ENCODE measurements at places on chromosomes 6 and 20. TPM values are rescaled to one million over a fixed set of nuclear protein-coding genes. Genes with fewer than 3 reads are reported as not detected.
A peak's percentile ranks its signal among the peaks of the same experiment; 100 is the strongest.

- no peak for DNase-seq
Observed at GRCh38 chr6:45698046-45698445, 317.6 kb downstream of the CLIC5 start.

DNA sequence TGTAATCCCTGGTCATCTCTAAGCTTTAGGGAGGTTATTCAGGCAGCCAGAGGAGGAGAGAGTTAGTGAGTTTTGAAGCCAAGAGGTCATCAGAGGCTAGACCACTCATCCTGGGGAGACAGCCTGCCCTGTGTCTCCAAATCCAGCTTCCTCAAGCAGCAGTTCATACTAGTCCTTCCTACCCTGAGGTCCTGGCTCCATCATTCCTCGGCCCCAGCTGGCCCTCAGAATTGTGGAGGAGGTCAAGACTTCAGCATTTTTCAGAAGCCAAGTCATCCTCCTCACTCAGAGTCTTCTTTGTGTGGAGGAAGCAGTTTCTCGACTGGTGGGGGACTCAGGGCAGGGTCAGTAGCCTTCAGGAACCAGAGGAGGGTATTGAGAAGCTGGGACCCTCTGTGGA, 12.4 kb upstream of the KIAA1755 start:
- DNase-seq = no peak

DNA sequence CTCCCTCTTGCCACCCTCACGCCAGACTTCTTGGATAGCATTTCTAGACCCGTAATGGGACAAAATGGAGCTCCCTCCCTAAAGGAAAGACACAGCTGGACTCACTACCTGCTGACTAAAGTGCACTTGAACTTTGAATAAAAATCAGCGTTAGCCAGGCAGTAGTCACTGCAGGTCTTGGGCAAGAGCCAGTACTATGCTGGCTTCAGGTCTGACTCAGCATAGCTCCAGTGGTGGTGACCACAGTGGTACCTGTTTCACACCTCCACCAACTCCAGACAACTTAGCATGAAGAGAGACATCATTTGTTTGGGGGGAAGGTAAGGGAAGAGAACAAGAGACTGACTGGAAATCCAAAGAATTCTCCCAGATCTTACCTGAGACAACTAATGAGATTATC, 906.8 kb downstream of the GRIK2 start:
- no peak for DNase-seq

GRCh38 chr6:14596410-14596809, 478.8 kb downstream of the CD83 start:
- no peak for DNase-seq

GRCh38 chr6:56984361-56984760, 29.5 kb downstream of the BEND6 start:
- no peak for DNase-seq

GRCh38 chr20:14711652-14712051, 374.2 kb upstream of the FLRT3 start:
- DNase-seq = no peak

- DNase-seq = no peak
Observed at GRCh38 chr6:163338671-163339405, 75.7 kb upstream of the QKI start.

DNA sequence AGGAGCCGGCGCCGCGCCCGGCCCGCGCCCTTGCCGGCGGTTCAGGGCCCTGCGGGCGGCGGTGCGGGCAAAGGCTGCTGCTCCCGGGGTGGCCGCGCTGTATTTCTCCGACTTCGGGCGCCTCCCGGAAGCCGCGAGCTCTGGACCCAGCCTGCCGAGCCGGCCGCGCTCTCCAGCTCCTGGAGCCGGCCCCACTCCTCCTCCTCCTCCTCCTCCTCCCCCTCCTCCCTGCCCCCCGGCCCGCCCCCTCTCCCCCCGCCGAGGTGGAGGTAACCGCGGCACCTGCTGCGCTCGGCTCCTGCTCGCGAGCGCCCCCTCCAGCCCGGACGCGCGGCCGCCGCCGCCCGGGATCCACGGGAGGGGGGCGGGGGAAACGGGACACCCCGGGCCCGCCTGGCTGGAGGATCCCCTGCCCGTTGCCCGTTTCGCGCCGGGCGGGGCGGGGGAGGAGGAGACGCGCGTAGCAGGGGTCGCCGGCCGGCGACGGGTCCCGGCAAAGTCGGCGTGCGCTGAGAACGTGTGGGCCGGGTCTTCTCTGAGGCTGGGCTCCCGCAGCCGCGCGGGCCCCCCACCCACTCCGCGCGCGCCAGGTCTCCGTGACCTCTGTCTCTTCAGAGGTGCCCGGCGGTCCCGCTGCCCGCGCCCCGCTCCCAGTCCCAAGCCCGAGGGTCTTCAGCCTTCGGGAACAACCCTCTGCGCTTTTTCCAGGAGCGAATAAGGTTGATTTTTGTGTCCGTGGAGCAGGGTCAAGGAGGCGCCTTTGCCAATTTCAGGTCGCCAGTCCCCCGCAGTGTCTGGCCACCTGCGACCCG, at the start of gene SLC22A23:
TSS of gene SLC22A23 (minus strand) at position 153 of the 812 bp plus-strand sequence. CDS start 491 bp downstream, outside the sequence.
- peak; percentile 76 for DNase-seq

DNA sequence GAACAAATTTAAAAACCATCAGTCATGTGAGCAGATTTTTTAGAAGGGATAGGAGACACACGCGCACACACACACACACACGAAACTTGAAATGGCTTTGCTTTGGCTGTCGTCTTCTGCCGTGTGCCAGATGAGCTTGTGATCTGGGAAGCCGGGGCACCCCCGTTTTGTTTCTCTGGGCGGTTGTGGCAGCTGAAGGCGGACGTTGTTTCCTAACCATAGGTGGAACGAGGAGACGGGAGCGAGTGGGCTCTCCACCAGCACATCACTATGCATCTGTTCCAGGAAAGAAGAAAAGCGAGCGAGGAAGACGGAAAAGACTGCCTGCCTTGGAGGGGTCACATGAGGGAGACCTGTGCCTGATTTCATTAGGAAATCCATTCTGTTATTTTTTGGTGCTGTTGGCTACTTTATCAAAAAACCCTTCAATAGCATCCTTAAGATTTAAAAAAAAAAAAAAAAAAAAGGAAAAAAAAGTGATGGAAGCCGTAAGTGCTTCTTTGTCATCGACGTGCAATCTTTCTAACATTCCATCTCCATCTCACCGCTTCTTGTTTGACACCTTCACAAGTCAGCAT, 142.1 kb downstream of the DTNBP1 start:
- DNase-seq = no peak

DNA sequence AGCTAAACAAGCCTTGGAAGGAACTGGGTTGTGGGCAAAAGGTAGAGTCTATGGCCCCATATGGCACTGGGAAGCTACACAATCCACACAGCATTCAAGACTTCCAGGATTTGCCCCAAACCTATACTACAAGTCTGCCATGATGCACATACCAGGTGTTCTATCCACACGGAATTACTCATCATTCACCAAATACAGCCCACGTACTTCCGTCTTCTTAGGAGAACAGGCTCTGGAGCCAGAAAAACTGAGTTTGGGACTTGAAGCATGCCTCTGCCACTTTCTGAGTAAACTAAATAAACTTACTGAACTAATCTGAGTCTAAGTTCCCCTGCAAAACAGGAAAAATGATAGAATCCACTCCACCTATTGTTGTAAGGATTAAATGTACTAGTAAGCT, 28.6 kb downstream of the RIMS4 start:
- DNase-seq = no peak

DNA sequence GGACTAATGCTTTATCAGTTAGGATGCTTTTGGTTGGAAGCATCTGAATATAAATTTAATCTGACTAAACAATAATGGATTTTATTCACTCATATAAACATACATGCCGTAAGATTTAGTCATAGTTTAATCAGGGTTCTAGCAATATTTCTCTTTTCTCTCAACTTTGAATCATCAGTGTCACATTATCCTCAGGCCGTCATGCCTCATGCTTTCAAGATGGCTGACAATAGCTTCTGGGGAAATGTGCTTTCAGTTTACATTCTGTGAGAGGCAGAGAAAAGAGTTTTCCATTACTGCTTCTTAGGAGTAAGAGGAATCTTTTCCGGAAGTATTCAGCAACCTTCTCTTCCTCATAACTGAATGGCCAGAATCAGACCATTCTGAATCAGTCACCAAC, 162.2 kb downstream of the GJA1 start:
- DNase-seq = no peak

- no peak for DNase-seq
Observed at GRCh38 chr6:23154159-23154558, 584.8 kb downstream of the HDGFL1 start.

DNA sequence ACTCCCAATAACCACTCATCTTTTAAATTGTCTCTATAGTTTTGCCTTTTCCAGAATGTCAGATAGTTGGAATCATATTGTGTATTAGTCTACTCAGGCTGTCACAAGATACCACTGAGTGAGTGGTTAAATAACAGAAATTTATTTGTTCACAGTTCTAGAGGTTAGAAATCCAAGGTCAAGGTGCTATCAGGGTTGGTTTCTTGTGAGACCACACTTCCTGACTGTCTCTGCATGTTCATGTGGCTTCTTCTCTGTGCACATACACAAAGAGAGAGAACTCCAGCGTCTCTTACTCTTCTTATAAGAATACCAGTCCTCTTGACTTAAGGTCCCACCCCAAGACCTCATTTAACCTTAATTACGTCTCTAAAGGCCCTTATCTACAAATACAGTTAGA, 23.9 kb upstream of the PRSS35 start:
- DNase-seq = no peak

DNA sequence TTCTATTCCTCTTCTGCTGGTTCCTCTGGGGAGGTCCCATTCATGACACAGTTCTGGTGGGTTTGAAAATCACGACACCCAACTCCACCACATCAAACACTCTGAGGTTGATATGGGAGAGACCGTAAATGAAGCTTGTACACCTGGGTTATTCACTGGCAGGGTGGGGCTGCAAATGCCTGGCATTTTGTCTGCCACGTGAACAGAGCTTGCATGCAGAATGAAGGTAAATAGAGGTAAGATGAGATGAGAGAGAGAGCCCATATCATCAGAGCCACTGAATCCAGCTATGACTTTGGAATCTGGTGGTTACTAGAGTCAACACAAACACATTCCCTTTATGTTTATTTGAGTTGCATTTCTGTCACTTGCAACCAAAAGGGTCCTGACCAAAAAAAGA, 97.4 kb downstream of the BANF2 start:
- DNase-seq = no peak

GRCh38 chr6:104251651-104252050, 608.1 kb downstream of the HACE1 start:
- no peak for DNase-seq

- DNase-seq = no peak
Observed at GRCh38 chr20:62662422-62662821, 20.1 kb downstream of the SLCO4A1 start.

The OR2H2 gene
- not detected for total RNA-seq

The MEI4 gene
- total RNA-seq = not detected

The CGAS gene
- 16.4 TPM for total RNA-seq
